Colonic mucosa (tissue), 4 donors: ENCODE measurements at places on chromosomes 6 and 20.

DNA sequence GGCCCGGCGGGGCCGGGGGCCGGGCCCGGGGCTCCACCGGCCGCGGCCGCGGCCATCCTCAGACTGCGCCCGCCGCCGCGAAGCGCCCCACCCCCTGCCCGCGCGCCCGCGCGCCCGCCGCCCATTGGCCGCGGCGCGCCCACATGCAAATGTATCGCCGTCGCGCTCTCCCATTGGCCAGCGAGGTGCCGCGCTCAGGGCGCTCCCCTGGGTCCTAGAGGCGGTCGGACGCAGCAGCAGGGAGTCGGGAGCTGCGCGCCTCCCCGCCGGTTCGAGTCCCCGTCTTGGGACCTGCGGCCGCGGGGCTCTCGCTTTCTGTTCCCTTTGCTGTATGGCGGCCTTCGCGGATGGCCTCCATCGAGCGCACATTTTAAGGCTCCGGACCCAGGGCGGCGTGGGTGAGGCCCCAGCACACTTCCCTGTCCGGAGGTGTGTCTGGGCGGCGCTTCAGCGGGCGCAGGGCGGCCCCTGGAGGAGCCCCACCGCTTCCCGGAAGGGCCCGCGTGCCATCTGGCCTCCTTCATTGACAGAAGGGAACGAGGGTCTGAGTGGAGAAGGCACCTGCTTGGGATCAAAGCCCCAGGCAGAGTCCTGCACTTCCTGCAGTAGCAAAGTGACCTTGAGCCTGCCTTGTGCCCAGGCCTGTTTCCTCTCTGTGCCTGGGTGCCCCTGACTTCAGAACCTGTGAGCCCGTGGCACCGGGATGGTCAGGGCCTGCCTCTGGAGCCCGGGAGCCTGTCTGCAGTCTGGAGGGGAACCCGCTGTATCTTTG, at the start of gene CABLES2:
Gene CABLES2, minus strand, starts transcription at position 65 of the 772 bp plus-strand sequence. Its CDS starts 9 bp downstream, at position 56.
- peak; percentile 94 for DNase-seq

DNA sequence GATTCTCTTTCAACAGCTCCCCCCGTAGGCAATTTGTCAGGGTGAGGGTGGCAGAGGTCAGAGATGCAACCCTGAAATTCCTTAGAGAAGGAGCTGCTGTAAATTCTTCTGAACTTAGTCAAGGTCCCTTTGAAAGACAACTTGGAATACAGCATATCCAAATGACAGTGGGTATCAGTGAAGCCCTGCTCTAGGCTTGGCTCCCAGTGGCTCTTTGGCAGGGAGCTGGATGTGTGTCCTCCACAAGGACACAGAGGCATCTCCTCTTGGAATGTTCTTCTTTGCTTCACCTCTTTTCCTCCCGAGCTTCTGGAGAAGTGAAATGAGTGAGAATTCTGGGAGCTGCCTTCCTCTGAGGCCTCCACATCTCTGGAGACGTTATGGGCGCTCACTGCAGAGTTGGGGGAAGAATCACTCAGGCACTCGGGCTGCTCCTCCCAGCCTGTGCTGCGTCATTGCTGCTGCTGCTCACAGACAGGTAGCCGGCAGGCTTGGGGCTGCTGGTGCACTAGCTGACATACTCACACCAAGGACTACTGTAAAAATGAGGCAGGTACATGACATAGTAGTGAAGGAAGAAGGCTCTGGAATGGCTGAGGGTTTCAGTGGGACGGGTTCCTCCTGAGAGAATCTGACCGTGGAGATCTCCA, 34.1 kb downstream of the DYNLT1 start:
- peak; percentile 10 for DNase-seq

DNA sequence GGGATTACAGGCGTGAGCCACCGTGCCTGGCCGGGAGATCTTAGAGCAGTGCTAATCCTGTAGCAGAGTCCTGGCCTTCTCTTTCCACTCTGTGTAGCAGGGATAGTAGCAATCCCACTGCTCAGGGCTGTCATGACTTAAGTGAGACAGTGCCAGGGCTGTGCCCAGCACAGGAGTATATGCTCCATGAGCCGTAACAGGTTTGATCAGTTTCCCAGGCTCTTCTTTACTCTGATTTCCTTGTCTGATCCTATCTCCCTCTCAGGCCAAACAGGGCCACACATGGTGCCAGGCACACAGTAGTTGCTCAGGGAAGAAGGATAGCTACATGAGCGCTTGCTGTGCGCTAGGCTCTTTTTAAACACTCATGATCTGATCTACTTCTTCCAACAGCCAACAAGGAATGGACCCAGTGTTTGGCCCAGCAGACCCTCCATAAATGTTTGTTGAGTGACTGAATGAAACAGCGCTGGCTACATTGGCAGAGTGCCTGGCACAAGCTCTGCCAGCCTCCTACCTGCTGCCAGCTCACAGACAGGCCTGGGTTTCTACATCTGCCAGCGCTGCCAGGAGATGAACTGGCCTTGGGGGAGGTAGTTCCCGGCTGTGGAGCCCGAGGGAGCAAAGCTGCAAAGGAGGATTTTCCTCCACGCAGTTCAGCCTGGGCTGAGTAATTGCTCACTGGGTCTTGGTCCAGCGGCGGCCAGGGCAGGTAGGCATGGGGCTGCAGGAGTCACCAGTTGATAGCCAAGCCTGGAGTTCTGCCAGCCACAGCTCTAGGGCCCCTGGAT, 36.9 kb downstream of the SNAI1 start:
- DNase-seq: no peak

- no peak for DNase-seq
Measured at GRCh38 chr6:159257846-159258245, 88.6 kb downstream of the FNDC1 start.

GRCh38 chr20:626579-626978, 16.5 kb upstream of the TCF15 start:
- DNase-seq: no peak

DNA sequence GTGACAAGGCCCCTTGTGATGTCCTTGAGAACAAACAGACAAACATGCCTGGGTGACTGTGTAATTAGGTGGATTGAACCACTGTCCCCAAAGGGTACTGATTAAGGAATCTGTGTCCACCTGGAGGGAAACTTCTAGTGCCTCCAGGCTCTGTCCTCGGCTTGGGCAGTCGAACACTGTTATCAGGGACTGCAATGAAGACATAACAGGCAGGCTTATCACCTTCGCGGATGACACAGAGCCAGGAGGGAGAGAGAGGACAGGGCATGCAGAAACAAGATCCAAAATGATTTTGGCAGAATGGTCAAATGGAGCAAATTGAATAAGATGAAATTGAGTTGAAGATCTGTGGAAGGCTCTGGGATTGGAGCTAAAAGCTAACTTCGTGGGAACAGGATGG, 60.9 kb upstream of the ZFAND3 start:
- DNase-seq: no peak

- no peak for DNase-seq
Measured at GRCh38 chr6:42278131-42278853, 60.6 kb upstream of the MRPS10 start.

GRCh38 chr6:140893432-140893831, 1239.3 kb upstream of the GJE1 start:
- no peak for DNase-seq

DNA sequence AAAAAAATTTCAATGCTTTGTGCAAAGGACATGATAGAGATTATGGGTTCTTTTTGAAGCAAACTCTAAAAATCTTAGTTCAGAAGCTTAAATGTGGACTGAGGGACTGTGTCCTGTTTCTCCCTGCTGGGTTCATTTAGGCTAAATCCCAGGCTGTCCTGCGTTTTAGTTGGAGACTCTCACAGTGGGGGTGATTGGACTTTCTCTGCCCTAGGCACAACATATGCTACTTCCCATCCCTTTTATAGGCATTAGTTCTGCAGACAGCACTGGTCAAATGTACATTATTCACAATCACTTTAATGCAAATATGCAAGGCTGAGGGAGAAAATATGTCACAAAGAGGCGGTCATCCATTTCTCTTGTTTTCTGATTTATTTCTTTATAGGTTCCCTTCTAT, 71.3 kb downstream of the TFAP2B start:
- DNase-seq: no peak

DNA sequence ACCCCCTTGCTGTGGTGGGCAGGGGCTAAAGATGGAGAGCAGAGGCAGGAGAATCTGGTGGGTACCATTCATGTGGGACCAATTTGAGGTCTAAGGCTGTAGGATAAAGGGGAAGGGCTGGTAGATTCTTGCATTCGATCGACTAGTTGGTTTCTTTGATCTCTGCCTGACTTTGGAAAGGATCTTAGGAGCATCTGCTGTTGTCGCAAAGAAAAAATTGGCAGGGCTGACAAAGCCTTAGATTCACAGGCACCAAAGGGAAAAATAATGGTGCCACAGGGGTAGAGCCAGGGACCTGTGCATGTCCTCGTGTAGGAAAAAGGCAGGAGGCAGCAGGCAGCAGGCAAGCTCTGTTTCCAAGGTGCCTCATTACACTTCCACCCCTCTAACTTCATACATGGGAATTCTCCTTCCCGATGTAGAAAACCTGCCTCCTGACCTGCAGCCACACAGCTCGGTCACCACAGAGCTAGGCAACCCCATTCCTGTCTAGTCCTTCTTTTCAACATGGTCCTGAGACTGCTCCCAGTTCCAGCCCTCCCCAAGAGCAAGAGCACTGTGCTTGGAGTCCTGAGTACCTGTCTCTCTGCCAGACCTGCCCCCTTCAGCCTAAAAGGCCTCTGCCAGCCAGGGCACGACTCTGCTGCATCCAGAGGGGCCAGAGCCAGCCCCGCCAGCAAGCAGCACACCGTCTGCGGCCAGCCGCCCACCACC, 71.9 kb downstream of the FGD2 start:
- DNase-seq: no peak

- peak; percentile 81 for DNase-seq
Measured at GRCh38 chr6:134178161-134179044, 126.0 kb upstream of the SLC2A12 start.

- no peak for DNase-seq
Measured at GRCh38 chr20:51715163-51715855, 52.9 kb downstream of the ATP9A start.

DNA sequence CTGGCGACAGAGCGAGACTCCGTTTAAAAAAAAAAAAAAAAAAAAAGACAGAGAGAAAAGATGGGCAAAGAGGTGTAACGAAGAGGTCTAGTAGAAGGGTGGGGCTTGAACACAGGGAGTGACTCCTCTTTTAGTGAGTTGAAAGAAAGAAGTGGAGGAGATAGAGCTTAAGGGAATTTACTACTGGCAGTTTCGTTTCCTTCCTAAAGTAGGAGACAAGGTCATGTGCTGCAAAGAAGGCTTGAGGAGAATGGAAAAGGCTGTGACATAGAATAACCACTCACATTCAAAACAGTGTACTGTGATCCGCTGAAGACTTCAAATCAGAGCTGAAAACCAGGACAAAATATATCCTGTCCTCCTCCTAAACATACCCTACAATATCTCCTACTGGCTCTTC, 63.8 kb upstream of the EIF2S2 start:
- DNase-seq: no peak

DNA sequence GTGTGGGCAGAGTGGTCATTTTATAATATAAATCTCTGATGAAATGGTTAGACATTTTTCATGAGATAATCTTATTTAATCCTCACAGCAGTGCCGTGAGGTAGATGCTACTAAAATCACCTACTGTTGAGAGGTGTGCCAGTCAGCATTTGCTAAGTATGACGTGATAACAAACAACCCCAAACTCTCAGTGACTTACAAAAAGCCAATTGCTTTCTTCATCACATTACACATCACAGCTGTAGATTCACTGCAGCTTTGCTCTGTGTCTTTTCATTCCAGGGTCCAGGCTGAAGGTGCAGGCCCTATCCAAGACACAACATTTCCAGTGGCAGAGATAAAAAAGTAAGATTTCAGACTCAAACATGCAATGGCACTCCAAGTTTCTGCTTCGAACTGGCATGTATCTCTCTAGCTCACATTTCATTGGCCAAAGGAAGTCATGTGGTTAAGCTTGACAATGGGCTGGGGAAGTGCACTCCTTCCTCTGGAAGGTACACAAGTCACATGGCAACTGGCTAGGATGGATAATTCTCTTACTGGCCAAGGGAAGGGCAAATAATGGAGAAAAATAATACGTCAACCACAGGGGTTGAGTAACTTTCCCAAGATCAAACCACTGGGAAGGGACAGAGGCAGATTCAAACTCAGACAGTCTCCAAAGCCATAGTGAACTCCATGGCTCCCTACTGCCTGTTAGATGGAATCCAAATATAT, 69.5 kb upstream of the EPB41L1 start:
- no peak for DNase-seq

DNA sequence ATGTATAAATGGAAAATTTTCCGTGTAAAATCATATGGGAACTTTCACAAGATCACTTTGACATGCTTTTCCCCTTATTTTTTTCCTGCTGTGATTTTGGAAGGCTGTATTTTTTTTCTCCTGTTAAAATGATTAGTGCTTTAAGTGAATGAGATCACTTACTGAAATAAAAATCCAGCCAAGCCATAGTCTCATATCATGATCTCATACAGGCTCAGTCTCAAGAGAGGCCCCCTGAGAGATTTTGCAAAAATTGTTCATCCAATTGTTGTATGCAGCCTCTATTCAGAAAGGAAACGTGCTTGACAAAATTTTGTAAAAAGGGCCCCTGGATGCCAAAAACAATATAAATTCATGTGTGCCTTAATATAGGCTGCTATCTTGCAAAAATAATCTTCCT, 528.2 kb downstream of the HDGFL1 start:
- DNase-seq: no peak

DNA sequence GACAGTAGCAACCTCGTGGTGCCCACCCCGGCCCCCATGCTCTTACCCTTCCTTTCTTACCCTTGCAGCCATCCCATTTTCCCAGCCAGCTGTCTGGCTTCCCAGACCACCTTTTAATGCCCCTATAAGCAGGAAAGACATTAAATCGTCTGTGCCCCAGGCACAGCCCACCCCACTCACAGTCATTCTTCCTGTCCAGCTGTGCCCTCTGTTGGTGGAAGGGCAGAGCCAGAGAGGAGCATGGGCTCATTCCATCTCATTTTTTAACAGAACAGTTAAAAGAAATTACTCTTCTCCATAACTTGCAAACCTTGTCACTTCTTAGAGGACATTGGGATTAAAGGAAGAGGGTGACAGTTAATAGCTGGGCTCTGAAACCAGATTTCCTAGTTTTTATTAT, 240.5 kb downstream of the NRN1 start:
- DNase-seq: no peak

- DNase-seq: no peak
Measured at GRCh38 chr6:67433124-67433523, 1202.0 kb upstream of the ADGRB3 start.

DNA sequence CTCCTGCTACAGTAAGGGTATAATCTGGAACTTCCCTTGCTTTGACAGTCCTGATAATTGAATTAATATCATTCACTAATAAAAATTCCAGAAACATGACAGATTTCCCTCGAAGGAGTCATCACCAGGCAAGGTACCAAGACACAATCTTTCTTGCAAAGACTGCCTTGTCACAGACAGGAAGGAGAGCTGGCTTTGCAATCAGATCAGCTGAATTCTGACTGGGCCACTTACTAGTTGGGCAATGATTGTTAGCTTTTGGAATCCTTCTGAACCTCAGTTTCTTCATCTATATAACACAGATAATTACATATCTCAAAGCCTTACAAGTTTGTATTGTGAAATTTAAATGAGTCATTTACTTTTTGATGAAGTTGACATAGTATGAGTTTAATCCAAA, 344.2 kb downstream of the RFPL4B start:
- DNase-seq: no peak

GRCh38 chr20:34262488-34263288, 21.5 kb downstream of the ASIP start:
- DNase-seq: no peak
